Epithelial cell of proximal tubule (primary cell): ENCODE measurements at places on chromosomes 16 and 17. TPM values are rescaled to one million over a fixed set of nuclear protein-coding genes. Genes with fewer than 3 reads are reported as not detected.

Gene CCL2
- total RNA-seq = 4.7 and 35.7 TPM in 2 replicates

DNA sequence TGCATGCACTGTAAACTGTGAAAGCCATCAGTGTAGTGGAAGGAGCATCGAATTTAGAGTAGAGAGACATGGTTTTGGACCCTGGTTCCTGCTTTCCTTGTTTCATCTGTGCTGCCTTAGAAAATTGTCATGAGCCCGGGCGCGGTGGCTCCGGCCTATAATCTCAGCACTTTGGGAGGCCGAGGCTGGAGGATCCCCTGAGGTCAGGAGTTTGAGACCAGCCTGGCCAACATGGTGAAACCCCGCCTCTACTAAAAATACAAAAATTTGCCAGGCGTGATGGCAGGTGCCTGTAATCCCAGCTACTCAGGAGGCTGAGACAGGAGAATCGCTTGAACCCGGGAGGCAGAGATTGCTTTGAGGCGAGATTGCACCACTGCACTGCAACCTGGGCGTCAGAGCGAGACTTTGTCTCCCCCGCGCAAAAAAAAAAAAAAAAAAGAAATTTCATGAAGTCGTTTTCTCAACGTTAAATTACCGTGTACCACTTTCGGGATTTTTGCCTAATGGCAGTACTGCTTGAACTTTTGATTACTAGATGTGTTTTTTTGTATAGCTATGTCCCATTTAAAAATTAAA lies 912 bp downstream of the COQ7 start:
- no peak for DNase-seq

- no peak for DNase-seq
Observed at GRCh38 chr17:59830007-59830630, 62.6 kb downstream of the TUBD1 start.

- no peak for DNase-seq
Observed at GRCh38 chr17:75403131-75403530, 2.3 kb downstream of the GRB2 start.
